OCI-LY7 (cell line): ENCODE measurements at places on chromosomes 7 and 10.
A peak's percentile ranks its signal among the peaks of the same experiment; 100 is the strongest.

DNA sequence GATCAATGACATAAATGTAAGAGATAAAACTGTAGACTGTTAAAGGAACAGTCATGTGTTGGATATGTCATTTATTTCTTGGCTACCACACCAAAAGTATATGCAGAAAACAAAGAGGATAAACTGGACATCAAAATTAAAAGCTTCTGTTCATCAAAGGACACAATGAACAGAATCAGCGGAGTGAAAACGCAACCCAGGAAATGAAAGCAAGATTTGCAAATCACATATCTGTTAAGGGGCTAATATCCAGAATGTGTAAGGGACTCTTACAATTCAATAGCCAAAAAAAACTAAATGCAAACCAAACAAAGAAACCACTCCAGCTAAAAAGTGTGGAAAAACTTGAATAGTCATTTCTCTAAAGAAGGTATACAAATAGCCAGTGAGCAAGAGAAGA is 164.3 kb downstream of the ZMYND11 start:
- peak; percentile 52 for DNase-seq

DNA sequence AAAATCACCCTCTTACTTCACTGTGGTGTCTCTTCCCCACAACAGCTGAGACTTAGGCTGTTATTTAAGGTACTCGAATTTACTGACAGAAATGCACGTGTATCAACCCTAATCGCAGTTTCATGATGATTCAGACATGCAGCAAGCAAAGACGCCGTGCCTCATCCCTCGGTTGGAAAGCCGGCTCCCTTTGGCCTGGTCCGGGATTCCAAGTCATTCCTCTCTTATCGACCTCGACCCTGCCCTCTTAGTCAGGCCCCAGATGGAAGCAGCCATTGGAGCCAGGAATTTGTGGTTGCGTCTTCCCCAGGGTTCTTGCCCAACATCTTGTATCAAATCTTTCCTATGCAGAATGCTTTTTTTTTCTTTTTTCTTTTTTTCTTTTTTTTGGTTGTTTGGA is 229.5 kb downstream of the GATA3 start:
- DNase-seq, result no peak

DNA sequence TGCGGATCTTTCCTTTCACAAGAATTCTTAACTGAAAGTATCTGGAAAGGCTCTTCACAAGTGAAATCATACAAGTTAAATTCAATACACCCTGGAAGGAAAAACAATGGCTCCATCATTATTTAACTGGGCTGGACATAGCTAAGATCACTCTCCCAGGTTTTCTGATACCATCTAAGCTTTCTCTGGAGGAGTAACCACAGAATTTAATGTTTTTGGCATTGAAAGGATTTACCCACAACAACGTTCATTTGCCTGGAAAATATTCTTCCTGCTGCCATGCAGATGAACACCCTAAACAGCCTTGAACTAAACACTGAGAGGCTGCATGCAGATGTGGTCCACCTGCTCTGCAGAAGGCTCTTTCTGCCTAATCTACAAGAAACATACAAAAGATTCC is 4.3 kb downstream of the NEBL start:
- DNase-seq, result no peak

DNA sequence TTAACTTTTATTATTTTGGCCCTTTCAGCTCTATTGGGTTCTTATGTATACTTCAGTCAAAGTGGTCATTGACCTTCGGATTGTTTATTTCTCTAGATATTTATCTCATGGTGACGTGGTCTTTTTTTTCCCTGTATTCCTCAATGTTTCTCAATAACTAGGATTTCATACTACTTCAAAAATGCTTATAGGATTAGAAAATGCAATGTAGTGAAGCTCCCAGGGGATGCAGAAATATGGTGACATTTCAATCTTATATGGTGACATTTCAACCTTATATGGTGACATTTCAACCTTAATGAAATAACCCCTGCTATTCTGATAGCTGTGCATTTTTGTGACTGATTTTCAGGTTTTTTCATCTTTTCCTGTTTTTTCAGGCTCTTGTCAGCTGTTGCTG is 51.4 kb downstream of the CHRM2 start:
- no peak for DNase-seq

- no peak for DNase-seq
Observed at GRCh38 chr10:13066527-13066926, 33.4 kb upstream of the OPTN start.

GRCh38 chr10:6347391-6347951 is 144.7 kb downstream of the PFKFB3 start:
- DNase-seq, result peak; percentile 75

GRCh38 chr10:105354010-105354409 is 712.9 kb downstream of the SORCS3 start:
- no peak for DNase-seq

GRCh38 chr7:106220307-106220706 is 64.5 kb downstream of the NAMPT start:
- no peak for DNase-seq

DNA sequence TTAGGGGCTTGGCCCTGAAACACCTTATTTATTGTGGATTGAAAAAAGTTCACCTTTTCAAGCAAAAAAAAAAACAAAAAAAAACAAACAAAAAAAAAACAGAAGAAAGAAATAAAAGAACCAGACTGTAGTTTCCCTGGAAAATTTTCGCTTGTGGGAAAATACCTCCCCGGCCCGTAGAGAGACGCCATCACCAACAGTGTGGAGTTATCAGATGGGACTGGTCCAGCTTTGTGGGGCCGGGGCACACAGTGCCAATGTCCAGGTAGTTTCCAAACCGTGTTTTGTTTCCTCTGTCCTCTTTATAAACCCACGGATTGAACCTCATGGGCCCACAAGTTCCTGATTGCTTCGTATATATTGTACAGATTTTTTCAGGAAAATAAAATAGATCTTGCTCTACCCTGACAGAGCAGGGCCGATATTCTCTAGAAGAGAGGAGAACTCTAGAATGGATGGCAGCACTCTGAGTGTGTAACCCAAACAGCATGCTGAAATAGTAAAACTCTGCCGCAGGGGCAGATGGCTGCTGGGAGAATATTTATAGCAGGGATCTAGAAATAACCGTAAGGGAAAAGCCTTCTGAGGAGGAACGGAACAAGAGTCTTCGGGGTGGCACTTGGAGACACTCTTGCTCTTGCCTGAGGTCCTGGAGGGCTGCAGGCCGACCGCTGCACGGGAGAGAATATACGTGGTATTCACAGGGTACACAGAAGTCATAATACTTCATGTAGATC is 241.0 kb downstream of the FRMD4A start:
- no peak for DNase-seq

- DNase-seq, result peak; percentile 54
Observed at GRCh38 chr10:95741807-95742467, 14.0 kb upstream of the ENTPD1 start.

- DNase-seq, result no peak
Observed at GRCh38 chr10:86048571-86048970, 318.0 kb downstream of the GRID1 start.
